Esophagus muscularis mucosa (tissue), 4 donors: ENCODE measurements at places on chromosomes 11 and 22.

DNA sequence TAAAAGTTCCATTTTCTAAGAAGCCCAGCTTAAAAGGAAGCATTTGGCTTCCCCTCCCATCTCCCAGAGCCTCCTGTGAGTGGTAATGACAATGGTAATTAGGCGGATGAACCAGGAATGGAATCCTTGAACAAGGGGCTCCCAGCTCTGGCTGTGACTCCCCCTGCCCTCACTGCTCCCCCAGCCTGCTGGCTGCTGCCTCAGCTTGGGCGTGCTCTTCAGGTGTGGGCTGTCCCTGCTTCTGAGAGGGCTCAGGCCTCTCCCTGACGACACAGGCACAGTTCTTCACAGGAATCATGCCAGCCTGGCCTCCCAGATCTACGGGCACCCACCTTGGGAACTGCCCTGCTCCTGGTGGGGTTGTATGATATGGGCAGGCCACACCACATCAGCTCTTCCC lies 81.7 kb upstream of the NARS2 start:
- peak; percentile 83 for DNase-seq

DNA sequence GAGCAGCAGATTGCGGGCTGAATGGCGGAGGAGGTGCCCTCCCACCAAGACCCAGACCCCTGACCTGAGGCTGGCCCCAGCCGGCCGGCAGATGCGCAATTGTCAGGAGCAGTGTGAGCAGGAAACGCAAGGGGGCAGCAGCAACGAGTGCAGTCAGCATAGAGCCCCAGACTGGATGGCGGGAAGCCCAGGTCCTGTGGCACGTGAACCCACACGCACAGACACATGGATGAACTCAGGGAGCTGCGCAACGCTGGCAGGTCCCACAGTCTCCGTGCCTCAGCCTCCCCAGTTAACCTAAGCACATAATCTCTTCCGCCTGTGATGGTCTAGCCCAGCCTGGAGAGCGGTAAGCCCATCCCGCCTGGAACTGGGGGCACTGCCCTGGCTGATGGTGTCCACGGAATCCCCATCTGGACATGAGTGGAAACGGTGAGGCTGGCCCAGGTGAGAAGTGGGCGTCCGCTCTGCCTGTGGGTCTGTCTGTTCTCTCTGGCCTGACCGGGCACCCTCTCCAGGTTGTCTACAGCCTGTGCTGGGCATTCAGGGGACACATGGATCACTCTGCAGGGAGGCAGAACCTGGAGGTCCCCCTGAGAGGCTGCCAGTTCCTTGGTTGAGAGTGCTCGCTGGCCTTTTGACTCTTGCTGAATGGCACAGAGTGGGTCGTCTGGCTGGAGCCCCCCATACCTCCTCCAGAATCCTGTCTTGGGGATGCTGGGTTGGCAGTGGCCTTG lies 626 bp upstream of the TBX10 start:
- DNase-seq = no peak

DNA sequence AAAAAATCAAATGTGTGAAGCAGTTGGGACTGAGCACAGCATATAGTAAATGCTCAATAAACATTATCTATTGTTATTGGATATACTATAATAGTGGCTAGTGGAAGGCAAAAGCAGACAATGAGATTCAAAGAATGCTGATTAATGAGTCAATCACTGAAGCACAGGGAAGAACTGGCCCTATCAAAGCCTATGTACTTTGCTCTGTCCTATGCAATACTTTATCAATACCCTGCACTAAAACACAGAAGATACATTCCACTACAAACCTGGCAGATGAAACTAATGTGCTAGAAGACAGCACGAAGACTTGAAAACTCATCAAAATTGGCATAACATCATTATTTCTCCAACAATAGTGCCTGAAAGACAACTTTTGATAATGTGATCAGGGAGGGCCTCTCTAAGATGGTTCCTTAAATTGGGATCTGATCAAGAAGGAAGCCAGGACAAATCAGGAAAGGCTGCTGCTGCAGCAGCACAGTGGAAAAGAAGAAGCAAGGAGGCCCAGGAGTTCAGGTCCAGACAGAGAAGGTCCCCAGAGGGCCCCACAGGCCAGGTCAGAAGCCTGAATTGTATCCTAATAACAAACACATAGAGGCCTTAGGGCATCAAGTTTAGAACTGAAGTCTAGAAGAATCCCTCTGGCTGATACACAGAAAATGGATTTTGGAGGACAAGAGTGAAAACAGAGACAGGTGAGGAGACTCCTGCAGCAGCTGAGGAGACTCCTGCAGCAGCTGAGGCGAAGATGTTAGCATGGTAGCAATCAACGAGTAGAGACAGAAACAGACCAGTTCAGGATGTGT lies 18.6 kb downstream of the PI4KA start:
- DNase-seq = no peak

- DNase-seq = peak; percentile 86
These were observed 250.8 kb upstream of the B3GAT1 start for GRCh38 chr11:134662629-134663360.

GRCh38 chr11:118415062-118415738 lies 13.8 kb downstream of the ATP5MG start:
- no peak for DNase-seq

GRCh38 chr11:124168796-124169195 lies 14.3 kb upstream of the OR10D3 start:
- DNase-seq = no peak

- DNase-seq = no peak
These were observed 74.4 kb downstream of the ARHGAP32 start for GRCh38 chr11:129117595-129118350.

DNA sequence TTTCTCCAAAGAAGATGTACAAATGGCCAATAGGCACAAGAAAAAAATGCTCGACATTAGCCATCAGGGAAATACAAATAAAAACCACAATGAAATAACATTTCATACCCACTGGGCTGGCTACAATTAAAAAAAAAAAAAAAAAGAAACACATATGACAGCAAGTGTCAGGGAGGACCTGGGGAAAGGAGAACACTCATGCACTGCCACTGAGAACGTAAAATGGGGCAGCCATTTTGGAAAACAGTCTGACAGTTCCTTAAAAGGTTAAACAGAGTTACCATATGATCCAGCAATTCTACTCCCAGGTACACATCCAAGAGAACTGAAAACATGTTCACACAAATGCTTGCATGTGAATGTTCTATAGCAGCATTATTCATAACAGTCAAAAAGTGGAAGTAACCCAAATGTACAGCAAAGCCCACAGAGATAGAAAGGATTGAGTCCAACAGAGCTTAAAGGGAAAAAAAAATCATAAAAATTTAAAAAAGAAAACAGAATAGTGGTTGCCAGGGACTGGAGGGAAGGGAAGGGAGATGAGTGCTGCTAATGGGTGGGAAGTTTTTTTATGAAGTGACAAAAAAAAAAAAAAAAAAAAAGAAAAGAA lies 48.4 kb upstream of the CYP2D6 start:
- DNase-seq = no peak

DNA sequence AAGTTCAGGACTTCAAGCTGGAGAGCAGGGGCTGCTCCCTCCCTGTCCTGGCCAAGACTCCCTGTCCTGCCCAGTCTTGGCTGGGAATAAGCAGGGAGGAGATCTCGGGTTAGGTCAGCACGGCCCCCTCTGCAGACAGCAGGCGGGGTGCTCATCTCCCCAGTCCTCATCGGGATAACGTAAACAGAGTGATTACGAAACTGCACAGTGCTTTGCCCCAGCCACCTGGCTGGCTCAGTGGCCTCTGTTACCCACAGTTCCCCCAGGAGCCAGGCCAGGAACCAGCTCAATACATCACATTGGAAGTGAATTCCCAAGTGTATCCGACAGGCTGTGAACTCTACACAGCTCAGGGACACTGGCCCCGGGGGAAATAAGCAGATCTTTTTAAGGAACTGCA lies 42.7 kb upstream of the KCNJ11 start:
- DNase-seq = no peak

- DNase-seq = no peak
These were observed 88.4 kb downstream of the UBASH3B start for GRCh38 chr11:122743949-122744348.

DNA sequence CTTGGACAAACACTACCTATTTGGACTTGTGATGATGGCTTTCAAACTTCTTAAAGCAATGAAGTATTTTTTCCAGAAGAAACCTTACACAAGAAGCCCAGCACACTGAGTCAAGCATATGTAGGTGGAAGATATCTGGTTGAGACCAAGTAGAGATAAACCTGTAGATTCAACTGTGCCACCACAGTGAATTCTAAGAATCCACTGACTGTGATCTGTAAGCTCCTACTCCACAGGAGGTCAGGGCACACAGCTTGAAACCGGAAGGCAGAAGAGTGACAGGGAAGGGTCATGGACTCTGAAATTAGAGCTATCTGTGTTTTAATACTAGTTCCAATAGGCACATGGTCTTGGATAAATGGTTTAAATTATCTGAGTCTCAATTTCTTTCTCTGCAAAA lies 404.5 kb downstream of the ETS1 start:
- no peak for DNase-seq

- no peak for DNase-seq
These were observed 51.0 kb upstream of the SEPTIN5 start for GRCh38 chr22:19663286-19663815.

DNA sequence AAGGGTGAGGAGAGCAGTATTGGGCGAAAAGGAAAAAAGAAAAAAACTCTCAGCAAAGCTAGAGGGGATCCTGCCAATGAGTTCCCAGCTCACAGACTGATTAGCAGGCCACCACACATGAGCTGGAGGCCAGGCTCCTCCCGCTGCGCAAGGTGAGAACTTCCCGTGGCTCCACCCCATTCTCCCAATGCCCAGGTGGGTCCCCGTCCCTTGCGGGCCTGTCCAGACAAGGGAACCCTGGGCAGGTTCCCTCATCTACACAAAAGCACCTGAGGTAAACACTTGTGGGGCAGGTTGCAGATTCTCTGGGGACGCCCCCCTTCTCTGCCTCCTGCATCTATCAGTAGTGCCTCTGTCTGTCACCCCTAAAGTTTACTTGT lies 46.5 kb downstream of the CDPF1 start:
- DNase-seq = no peak

DNA sequence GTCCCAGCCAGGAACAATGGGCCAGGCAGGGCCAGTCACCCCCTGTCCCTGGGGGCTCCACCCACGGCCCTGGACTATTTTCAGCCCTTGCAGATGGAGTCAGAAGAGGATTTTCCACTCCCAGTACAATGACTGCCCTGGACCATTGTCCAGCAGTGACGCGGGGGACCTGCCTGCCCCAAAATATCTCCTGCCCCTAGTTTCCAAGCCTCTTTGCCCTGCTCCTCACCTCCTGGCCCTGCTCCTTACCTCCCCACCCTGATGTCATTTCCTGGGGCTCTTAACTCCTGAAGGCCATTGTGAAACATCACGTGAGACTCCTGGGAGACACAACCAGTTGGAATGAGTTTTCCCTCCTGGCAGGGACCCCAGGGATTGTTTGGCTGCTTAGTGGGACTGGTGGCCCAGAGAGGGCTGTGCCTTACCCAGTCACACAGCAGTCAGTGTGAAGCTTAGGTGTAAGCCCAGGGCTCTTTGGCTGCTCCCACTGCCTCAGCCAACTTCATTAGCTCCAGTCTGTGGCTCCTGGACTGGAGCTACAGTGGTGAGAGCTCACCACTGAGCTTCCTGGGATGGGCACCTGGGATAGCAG lies 22.2 kb downstream of the P2RY2 start:
- DNase-seq = no peak

- peak; percentile 92 for DNase-seq
These were observed 71.7 kb downstream of the IGLL5 start for GRCh38 chr22:22959147-22959827.

DNA sequence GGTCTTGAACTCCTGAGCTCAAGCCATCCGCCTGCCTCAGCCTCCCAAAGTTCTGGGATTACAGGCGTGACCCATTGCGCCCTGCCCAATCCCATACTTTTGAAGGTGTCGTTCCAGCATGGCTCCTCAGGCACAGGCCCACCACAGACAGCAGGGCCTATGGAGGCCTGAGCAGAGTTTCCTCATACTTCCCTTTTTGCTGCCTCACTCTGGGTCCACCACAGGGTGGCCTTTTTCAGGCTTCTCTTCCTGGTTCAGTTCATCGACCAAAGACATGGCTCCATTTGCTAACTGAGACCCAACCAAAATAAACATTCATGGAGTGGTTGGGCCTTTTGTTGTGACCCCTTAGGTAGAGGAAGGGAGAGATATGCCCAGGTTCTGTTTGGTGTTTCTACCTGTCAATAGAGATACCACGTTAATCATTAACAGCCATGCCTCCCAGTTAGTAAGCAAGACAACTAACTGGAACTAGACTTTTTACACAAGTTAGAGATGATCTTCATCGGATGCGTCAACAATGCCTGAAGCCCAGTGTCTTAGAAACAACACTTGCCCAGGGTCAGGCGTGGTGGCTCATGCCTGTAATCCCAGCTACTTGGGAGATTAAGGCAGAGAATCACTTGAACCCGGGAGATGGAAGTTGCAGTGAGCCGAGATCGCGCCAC lies 35.1 kb downstream of the TRIOBP start:
- no peak for DNase-seq

DNA sequence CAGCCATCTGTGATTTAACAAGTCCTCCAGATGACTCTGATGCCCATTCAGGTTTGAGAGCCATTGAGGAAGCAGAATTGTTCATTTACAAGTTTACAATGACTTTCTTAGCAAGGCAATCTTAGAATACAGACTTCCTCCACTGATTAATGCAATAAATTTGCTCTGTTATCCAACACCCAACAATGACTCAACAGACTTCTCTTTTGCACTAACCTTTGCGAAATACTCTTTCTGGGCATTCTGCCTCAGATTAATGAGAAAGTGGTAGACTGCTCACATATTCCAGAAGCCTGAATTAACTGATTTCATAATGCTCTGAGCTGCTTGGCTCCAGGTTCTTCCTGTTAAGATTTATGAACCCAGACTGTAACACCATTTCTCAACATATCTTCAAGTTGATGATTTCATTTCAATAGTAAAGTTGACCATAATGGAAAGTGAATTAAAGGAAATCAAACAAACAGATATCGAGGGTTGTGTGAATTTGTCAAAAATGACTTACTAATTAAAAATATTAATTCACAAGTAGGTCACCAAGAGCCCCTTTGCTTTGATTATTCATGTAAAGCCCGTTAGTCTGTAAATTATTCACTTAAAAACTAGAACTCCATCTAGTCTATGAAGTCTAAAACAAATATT lies 70.5 kb upstream of the BLID start:
- DNase-seq = no peak

- no peak for DNase-seq
These were observed at the start of gene CSF2RB for GRCh38 chr22:36913427-36914389. TSS of gene CSF2RB (plus strand) at chr22:36913628. CDS start at chr22:36922208, 8,580 bp downstream.

GRCh38 chr22:39277142-39277607 lies 32.4 kb upstream of the PDGFB start:
- no peak for DNase-seq
